ENCODE measurements at places on chromosomes 7 and 10.

- no peak for DNase-seq
Observed at GRCh38 chr7:8773518-8773917, 340.1 kb downstream of the NXPH1 start.

GRCh38 chr7:101537205-101537604 lies 91.9 kb downstream of the MYL10 start:
- no peak for DNase-seq

DNA sequence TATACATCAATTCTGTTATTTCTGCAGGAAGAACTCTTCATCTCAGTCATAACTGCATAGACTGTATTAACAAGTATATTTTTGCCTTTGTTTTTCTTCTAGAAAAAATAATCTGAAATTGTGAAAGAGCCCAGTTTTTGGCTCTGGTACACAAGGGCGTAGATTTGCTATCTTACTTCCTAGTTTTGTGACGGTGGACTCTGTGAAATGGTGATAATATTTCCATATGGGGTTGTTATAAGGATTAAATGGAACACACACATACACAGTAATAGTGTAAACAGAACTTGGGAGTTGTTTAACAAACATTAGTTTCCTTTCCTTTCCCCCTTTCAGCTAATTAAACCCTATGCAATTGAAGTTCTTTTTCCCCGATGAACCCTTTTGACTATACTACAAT lies 108.7 kb downstream of the MKLN1 start:
- DNase-seq, result no peak

- DNase-seq, result no peak
Observed at GRCh38 chr10:72295330-72295910, 21.7 kb downstream of the DDIT4 start.

GRCh38 chr10:100710151-100710871 lies 35.1 kb upstream of the PAX2 start:
- peak; percentile 87 for DNase-seq

- no peak for DNase-seq
Observed at GRCh38 chr7:128407751-128408708, 1.8 kb downstream of the IMPDH1 start.

DNA sequence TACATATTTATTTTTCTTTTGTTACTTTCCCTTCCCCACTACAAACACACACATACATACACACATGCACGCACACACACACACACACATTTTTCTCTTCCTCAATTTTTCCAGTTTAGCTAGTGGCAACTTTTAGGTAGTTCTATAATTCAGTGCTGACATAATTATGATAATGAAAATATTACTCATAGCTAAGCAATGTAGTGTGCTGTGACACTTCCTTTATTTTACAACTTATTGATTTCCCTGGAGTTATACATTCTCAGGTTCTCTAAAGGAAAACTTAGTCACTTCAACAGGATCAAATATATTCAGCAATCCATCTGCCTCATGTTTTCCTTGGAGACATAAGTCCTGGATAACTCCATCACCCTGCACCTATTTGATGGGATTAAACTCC lies 151.6 kb downstream of the CACNA2D1 start:
- no peak for DNase-seq
